ENCODE measurements at places on chromosomes 11 and 22. TPM values are rescaled to one million over a fixed set of nuclear protein-coding genes. Genes with fewer than 3 reads are reported as not detected.

- no peak for DNase-seq
Measured at GRCh38 chr11:115676768-115677167, 172.6 kb upstream of the CADM1 start.

DNA sequence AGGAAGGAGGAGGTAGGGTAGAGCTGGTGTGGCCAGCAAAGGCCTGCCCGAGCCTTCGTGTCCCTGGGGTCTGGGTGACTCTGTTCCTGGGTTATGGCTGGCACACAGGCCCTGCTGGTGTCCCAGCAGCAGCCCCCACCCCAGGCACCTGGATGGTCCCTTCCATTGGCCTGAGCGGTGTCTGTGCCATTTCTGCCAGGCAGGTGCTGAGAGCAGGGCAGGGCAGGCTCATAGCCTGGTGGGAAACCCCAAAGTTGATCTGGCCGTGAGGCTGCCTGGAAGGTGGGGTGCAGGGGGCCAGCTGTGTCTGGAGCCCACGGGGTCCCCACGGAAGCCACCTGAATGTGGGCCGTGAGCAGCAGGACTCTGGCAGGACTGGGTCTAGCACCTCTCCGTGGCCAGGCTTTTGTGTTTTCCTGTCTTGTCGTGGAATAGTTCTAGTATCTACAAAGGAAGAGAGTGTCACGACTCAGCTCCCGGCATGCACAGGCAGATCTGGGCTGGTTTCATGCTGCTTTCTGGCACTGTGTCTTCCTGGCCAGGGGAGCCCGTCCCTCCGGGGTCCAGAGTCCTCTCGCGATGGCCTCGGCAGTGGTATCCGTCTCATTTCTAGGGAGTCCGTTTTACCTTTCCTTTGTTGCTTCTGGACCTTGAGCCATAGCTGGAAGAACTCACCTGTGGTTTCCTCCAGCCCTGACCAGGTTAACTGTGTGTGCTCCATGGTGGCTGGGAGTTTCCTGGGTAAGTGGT, 83.7 kb downstream of the KCNQ1 start:
- no peak for DNase-seq

- no peak for DNase-seq
Measured at GRCh38 chr11:12717851-12718291, 43.6 kb downstream of the TEAD1 start.

XKR3 gene
- total RNA-seq: not detected

IGLL1 gene
- total RNA-seq: not detected

KCNK7 gene
- not detected for total RNA-seq
